Stimulated activated CD4-positive, alpha-beta T cell treated with anti-CD3 and anti-CD28 coated beads, Interleukin-1b, Interleukin-23, amount 100 ng/mL, for 1 hour (primary cell): ENCODE measurements at places on chromosomes 7 and 10.

DNA sequence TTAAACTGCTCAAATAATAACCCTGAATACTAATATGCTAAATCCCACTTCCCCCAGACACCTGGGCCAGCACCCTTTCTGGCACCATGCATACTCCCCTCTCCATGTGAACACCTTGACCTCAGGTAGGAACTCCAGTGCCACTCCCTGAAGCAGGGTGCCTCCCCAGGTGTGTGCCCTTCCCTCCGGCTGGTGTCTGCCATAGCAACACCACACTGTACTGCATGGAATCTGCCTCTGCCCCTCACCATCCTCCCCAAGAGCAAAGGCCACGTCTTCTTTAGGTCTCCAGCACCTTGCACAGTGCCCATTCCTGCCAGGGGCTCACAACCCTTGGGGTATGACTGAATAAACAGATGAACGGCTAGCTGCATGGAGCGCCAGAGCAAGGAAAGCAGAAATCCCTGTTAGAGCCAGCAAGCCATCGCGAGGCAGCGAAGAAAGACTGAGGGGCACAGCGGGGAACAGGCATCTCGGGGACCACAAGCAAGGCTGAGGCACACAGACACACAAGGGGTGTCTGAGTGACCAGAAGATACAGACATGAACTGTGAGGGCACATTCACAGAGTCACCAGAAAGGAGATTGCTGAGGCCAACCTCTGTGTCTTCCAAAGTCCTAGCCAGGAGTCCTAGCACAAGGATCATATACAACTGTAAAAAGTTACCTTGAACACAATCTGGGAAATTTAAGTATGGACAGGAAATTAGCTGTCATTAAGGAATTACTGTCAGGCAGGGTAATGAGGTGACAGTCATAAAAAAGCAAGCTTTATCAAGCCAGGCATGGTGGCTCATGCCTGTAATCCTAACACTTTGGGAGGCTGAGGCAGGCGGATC lies 25.7 kb downstream of the COBL start:
- DNase-seq = no peak

- no peak for DNase-seq
Measured at GRCh38 chr7:121447911-121448300, 51.8 kb upstream of the FAM3C start.

GRCh38 chr10:116774728-116775151 lies 32.4 kb upstream of the HSPA12A start:
- no peak for DNase-seq

DNA sequence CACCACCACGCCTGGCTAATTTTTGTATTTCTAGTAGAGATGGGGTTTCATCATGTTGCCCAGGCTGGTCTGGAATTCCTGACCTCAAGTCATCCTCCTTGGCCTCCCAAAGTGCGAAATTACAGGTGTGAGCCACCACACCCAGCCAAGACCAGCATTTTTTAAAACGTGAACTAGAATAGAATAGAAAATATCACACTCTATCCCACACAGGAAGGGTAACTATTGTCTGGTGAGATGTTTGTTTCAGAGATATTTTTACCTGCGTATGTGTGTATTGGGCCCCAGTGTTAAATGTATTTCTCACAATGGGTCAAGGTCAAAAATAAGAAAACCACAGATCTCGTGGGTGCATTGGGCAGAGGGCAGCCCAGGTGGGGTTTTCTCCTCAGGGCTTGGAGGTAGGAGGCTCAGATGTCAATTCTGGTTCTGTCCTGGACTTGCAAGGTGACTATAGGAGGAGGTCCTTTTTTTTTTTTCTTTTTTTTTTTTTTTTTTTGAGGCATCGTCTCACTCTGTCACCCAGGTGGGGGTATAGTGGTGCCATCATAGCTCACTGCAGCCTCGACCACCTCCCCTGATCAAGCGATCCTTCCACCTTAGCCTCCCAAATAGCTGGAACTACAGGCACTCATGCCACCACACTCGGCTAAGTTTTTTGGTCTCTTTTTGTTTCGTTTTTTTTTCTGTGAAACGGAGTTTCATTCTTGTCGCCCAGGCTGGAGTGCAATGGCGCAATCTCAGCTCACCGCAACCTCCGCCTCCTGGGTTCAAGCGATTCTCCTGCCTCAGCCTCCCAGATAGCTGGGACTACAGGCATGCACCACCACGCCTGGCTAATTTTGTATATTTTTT lies 19.0 kb downstream of the SH2B2 start:
- DNase-seq = no peak

- DNase-seq = no peak
Measured at GRCh38 chr10:6398399-6398798, 181.7 kb downstream of the PRKCQ start.

- DNase-seq = no peak
Measured at GRCh38 chr7:101218236-101219125, 516 bp downstream of the ZNHIT1 start.

DNA sequence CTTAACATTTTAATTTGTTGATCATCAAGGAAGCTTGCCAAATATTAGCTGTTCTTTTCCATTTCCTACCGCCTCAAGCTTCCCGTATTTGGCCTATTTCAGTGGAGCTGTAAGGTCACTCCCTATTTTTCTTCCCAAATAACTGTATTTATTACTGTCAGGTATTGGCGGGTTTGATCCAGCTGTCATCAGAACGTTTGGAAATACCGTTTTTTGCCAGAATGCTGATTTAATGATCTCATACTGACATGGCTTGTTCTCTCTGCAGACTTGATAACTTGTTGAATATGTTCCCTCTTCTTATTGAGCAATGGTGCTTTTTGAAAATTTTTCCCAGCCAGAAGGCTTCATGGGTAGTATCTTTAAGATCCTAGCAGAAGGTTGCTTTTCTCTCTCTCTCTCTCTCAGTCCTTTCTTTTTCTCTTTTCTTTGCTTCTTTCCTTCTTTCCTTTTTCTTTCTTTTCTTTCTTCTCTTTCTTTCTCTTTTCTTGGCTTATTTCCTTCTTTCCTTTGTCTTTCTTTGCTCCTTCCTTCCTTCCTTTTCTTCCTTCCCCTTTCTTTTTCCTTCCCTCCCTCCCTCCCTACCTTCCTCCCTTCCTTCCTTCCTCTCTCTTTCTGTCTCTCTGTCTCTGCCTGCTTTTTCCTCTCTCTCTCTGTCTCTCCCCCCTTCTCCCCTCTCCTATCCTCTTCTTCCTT lies 42.1 kb downstream of the CUX1 start:
- DNase-seq = no peak

DNA sequence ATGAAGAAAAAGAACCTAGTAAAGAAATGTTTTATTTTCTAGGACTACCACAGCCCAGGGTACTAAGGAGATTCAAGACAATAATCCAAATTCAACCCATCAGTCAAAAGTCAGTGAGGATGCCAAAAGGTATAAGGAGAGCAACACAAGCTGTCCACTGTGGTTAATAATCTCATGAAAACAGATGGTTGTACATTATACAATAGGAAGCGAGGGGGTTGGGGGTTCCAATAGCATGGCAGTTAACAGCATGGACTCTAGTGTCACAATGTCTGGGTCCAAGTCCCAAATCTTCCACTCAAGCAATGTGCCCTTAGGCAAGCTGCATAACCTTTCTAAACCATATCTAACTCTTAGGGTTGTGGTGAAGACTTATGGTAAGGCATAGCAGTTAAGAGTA lies 35.1 kb downstream of the BRAF start:
- no peak for DNase-seq

GRCh38 chr7:118366363-118366762 lies 141.9 kb downstream of the ANKRD7 start:
- DNase-seq = no peak
